ENCODE measurements at places on chromosomes 13 and 19. TPM values are rescaled to one million over a fixed set of nuclear protein-coding genes. Genes with fewer than 3 reads are reported as not detected.

Gene CTXN1
- 0.50 TPM for total RNA-seq

- no peaks in the 10 kb centered on the region for H3K4me1 ChIP-seq
- H3K27ac ChIP-seq, result no peak overlapping the region
- H3K4me3 ChIP-seq, result no peak overlapping the region
- DNase-seq, result no peak
- peaks cover 5% of the 10 kb centered on the region for H3K27me3 ChIP-seq
Measured at GRCh38 chr13:36357692-36358091, 11.5 kb upstream of the SPART start.

Gene CAPS
- total RNA-seq, result 12.9 TPM

DNA sequence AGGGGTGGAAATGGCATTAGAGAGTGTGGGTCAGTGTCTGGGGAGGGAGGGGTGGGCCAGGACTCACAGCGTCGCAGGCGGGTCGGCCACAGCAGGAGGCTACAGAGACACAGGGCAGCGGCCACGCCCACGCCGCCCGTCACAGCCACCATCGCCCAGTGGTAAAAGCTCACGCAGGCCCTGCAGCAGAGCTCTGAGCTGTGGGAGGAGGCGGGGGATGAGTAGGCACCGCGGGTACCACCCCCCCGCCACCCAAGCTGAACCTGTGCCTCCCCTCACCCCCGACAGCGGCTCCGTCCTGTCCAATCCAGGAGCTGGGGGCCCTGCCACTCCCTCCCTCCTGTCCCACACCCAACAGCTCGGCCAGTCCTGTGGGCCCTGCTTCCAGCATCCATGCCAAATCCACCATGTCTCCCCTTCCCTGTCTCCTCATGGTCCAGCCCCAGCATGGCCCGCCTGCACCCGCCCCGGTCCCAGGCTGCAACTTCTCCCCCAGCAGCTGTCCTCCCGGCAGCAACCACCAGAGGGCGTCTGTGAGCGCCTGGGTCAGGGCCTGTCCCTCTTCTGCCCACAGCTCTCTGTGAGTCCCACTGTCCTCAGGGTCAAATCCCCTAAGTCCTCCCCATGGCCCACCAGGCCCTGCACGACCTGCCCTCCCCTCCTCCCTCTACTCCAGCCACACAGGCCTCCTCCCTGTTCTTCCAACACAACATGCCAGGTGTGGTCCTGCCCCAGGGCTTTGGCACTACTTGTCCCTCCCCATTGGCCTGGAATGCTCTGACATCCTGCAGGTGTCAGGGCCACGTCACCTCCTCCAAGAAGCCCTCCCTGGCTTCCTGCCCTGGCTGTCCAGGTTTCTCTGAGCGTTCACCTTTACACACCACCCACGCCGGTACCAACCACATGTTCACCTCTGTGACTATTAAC is 6.0 kb downstream of the TEKTIP1 start:
- H3K4me1 ChIP-seq, result peaks cover 12% of the 10 kb centered on the region
- H3K4me3 ChIP-seq, result no peak overlapping the region
- peak; percentile 80 for DNase-seq
- peaks cover 8% of the 10 kb centered on the region for H3K36me3 ChIP-seq
- no peaks in the 10 kb centered on the region for H3K27me3 ChIP-seq
- H3K27ac ChIP-seq, result no peak overlapping the region

DNA sequence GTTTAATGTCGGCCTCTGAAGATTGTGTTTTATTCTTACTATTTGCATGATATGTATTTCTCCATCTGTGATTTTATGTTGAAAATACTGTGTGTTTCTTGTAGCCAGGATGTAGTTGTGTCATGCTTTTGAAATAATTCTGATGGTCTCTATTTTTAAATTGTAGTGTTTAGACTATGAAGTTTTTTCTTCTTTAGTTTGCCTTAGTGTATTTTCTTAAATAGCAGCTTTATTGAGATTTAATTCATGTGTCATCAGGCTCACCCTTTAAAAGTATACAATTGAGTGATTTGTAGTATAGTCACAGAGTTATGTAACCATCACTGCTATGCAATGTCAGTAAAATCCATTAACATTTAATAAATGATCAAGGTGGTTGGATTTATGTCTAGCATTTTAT is 74.5 kb downstream of the PCCA start:
- H3K27me3 ChIP-seq, result no peaks in the 10 kb centered on the region
- H3K4me1 ChIP-seq, result no peaks in the 10 kb centered on the region
- no peaks in the 10 kb centered on the region for H3K36me3 ChIP-seq
- DNase-seq, result no peak

DNA sequence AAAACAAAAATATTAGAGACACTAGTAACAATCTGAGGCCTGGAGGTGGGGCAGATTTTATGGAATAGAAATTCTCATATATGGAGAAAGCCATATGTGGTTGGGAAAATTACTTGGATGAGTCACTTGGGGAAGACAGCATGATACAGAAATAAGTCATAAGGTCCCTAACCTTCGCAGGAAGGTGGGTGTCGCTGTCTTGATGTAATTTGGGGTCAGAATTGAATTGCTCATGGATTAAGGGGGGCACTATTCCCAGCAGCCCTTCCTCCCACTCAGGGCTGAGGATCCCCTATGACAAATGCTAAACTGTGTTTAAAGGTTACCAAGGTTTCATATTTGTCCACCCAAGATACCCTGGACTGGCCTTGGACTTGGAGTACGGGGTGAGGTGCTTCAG is 5.0 kb downstream of the RDH8 start:
- no peak overlapping the region for H3K27ac ChIP-seq
- no peak overlapping the region for H3K4me3 ChIP-seq
- no peaks in the 10 kb centered on the region for H3K4me1 ChIP-seq
- H3K36me3 ChIP-seq, result no peaks in the 10 kb centered on the region
- no peak for DNase-seq

Measured in activated T-cell treated with anti-CD3 and anti-CD28 coated beads, Interleukin-2, amount 50 U/mL, for 72 hours (primary cell).